Mesothelial cell of epicardium (in vitro differentiated cells): ENCODE measurements at places on chromosomes 6 and 20.

GRCh38 chr6:86683132-86683908, 254.0 kb upstream of the HTR1E start:
- DNase-seq: no peak

DNA sequence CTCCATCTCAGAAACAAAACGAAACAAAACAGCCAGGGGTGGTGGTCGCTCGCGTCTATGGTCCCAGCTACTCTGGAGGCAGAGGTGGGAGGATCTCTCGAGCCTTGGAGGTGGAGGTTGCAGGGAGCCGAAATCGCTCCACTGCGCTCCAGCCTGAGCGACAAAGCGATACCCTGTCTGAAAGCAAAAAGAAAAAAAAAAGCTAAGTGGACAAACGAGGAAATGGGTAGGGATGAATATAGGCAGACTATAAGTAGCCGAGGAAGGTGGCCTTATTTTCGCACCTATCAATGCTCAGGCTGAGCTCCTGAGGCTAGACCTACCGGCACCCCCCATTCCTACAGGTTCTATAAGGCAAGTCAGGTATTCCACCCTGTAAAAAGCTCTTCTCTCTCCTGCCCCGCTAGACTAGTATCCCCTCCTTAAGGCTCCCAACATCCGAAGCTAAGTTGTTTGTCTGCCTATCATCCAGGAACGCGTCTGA, 650 bp upstream of the CASP8AP2 start:
- DNase-seq: no peak

- DNase-seq: no peak
These were observed 133.2 kb upstream of the PTPN1 start for GRCh38 chr20:50376888-50377459.

- DNase-seq: no peak
These were observed 2.6 kb upstream of the SIRPB1 start for GRCh38 chr20:1622450-1622849.

GRCh38 chr6:87822011-87822410, 120.0 kb upstream of the AKIRIN2 start:
- DNase-seq: no peak

- DNase-seq: no peak
These were observed 70.8 kb upstream of the SLC22A23 start for GRCh38 chr6:3527651-3527977.

- DNase-seq: no peak
These were observed 13.5 kb upstream of the ANKRD60 start for GRCh38 chr20:58241766-58242465.

DNA sequence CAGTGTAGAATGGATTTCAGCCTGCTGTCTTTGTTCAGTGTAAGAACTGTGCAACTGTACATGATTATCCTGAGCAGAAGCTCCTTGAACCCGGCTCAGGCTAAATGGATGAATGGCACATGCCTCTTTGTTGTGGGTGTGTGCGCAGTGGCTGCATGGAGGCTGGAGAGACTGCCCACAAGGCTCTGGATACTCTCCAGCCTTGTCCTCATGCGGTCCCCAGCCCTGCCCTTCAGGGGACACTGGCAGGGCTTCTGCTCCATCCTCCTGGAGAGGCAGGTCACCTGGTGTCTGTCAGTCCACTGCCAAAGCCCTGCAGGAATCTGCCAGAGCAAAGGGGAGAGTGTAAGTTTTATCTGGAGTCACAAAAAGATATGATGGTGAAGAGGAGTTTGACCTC, 241.7 kb upstream of the EXOC2 start:
- no peak for DNase-seq

DNA sequence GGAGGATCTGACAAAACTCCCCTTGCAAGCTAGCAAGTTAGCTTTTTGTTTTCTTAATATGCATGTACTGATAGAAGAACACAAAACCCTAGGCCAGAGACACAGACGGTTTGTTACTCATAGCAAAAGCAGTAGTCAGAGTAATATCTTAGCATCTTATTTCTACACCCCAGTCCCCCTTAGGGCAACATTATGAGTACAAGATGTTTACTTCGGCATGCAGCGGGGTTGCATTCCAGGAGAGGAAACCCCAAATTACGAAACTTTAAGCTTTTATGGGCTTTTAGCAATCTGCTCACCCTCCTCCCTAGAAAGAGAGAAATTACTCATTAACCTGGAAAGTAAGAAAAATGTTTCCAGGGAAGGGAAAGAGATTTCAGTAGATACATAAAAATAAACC, 1286.9 kb downstream of the EPHA7 start:
- DNase-seq: no peak

- DNase-seq: no peak
These were observed 117.7 kb upstream of the GGTLC1 start for GRCh38 chr20:24106150-24106800.

DNA sequence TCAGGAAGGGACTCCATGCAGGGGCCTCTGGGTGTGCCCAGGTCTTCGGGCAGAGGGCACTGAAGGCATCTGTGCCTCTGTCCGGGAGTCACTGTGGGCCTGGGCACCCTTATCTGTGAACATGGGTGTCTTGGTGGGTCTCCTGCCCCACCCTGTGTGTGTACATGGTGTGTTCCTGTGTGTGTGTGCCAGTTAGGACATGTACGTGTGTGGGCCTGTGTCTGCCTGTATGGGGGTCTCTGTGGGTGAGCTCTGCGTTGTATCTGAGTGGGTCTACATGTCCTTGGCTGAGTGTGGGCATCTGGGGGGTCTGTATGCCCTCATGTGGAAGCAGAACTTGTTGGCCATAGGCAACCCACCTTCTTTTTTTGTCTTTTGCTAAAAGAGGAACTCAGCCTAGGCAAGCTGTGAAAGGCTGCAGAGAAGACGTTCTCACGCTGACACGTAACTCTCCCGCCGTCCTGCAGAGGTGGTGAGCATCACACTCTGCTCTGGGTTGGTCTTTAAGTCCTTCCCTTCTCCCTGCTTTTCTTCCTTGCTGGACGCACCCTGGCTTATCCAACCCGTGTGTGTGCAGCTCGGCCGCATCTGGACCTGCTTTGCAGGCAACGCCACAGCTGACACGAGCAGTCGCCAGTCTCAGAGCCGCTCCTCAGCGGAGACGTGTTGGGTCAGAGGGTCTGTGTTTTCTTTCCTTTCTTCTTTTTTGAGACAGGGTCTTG, 532 bp upstream of the NPBWR2 start:
- peak; percentile 3 for DNase-seq

- DNase-seq: no peak
These were observed 48.1 kb downstream of the KCNS1 start for GRCh38 chr20:45052698-45053429.

DNA sequence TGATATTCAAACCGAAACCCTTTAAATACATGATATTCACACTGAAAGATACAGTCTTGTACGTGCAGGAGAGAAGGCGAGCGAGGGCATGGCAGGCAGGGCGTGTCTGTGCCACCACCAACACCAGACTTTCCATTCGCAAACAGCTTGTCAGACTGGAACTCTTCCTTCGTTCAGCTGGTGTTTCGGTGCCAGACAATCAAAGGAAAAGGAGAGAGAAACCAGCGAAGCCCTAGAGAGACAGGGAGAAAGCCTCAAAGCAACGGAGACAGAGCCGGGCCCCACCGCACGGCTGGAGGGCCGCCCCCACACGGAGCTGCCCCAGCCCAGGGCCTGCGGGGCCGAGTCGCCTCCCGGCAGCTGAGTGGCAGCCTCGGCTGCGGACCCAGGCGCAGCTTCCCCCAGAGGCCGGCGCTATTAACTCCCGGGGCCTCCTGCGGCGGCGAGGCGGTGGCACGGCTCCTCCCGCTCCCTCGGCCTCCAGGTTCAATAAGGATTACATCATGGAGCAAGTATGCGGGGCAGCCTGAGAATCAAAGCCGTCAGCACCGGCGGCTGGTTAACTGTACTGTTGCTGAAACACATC, 32.1 kb upstream of the NR2E1 start:
- DNase-seq: peak; percentile 86

- no peak for DNase-seq
These were observed 51.5 kb downstream of the SLC23A2 start for GRCh38 chr20:4949833-4950178.

GRCh38 chr6:149319422-149319821, 1.9 kb downstream of the TAB2 start:
- no peak for DNase-seq

GRCh38 chr20:20017844-20018185, 653 bp downstream of the NAA20 start:
- no peak for DNase-seq

GRCh38 chr6:107789361-107789760, 34.8 kb downstream of the SCML4 start:
- no peak for DNase-seq

GRCh38 chr6:44076356-44077213, 50.7 kb downstream of the MRPL14 start:
- peak; percentile 56 for DNase-seq

GRCh38 chr6:70957284-70957617, 391 bp upstream of the B3GAT2 start:
- no peak for DNase-seq

DNA sequence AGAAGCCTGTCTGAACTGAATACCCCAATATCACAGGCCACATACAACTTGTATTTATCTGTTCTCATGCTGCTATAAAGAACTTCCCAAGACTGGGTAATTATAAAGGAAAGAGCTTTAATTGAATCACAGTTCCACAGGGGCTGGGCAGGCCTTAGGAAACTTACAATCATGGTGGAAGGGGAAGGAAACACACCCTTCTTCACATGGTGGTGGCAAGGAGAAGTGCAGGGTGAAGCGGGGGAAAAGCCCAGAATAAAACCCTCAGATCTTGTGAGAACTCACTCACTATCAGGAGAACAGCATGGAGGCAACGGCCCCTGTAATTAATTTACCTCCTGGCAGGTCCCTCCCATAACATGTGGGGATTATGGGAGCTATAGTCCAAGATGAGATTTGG, 50.3 kb upstream of the FNDC1 start:
- DNase-seq: no peak

GRCh38 chr6:37648465-37649330, 49.0 kb downstream of the MDGA1 start:
- no peak for DNase-seq

GRCh38 chr20:1945660-1946059, 48.2 kb downstream of the PDYN start:
- DNase-seq: no peak

DNA sequence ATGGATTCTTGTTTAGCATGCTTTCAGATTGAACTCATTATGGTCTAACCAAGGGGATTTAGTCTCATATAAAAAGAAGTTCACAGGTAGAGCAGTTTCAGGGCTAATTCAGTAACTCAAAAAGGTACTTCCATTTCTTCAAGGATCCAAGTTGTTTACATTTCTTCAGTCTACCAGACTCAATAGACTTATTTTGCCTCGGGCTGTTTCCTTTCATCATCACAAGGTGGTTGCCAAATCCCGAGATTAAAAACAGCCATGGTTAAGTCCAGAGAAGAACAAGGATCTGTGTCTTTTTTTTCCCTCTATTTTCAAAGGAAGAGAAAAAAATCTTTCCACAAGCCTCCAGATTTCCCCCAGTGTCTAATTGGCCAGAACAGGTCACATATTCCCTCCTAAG, 69.8 kb upstream of the SNX9 start:
- no peak for DNase-seq

DNA sequence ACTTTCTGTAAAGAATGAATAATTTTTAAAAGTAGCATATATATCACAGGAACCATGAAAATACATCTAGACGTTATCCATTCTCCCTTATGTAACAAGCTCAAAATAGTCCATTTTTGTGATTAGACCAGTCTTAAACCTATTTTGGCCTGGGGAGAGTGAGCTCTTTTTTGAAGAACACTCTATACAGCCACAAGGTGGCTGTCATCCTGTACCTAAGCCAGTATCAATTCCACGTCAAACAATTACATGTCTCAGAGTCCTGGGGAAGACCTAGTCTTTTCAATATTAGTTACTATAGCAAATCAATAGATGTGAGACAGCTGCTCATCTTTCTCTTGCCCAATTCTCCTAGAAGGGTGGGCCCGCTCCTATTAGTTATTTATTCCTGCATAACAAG, 28.4 kb downstream of the FBXO5 start:
- no peak for DNase-seq

DNA sequence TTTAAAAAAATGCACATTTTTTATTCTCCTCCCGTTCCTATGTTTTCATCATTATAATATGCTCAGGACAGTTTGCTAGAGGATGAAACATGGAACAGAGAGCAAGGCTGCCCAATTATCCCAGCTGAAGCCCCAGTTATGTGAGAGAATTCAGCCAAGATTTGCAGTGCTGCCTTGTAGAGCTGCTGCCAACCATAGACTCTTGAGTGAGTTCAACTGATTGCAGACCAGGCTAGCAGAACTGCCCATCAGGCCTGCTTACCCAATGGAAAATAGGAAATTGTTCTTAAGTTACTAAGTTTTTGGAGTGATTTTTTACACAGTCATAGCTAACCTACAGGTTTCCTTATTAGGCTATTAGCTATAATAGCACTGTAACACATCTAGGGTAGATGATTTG, 128.7 kb upstream of the VGLL2 start:
- no peak for DNase-seq

GRCh38 chr6:113820761-113821160, 36.4 kb upstream of the MARCKS start:
- no peak for DNase-seq

- no peak for DNase-seq
These were observed 283.3 kb upstream of the NRSN1 start for GRCh38 chr6:23842760-23843159.

GRCh38 chr6:13304580-13305260, 23.6 kb downstream of the TBC1D7 start:
- no peak for DNase-seq

DNA sequence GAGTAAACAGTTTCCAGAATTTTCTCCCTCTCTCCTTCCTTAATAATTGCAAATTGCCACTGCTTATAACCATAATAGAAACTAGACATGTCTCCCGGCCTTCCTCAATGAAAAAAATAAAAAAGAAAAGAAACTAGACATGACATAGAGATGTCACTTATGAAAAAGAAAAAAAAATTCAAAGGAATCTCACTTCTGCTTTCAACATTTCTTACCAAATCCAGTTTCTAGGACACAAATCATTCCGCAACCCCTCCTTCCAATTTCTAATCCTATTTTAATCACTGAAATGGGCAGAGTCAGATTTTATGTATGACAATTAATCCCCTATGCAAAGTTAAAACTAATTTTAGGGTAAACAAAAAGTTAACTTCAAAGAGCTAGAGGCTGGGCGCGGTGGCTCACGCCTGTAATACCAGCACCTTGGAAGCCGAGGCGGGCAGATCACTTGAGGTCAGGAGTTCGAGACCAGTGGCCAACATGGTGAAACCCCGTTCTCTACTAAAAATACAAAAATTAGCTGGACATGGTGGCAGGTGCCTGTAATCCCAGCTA, 40.1 kb upstream of the EEF1A1 start:
- no peak for DNase-seq

DNA sequence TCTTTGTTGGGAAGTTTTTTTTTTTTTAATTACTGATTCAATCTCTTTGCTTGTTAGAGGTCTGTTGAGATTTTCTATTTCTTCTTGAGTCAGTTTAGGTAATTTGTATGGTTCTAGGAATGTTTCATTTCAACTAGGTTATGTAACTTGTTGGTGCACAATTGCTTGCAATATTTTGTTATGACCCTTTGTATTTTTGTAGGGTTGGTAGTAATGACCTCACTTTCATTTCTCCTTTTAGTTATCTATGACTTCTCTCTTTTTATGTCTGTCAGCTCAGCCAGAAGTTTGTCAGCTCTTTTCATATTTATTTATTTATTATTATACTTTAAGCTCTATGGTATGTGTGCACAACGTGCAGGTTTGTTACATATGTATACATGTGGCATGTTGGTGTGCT, 51.1 kb upstream of the SLC24A3 start:
- DNase-seq: no peak

GRCh38 chr6:36350082-36350481, 13.4 kb upstream of the BNIP5 start:
- no peak for DNase-seq

- no peak for DNase-seq
These were observed 98.1 kb upstream of the VSTM2L start for GRCh38 chr20:37804584-37805566.

GRCh38 chr6:32387589-32388340, 16.1 kb upstream of the TSBP1 start:
- DNase-seq: no peak
